Mesenteric fat pad (tissue), 1 donor: ENCODE measurements at places on chromosomes 2 and 18. TPM values are rescaled to one million over a fixed set of nuclear protein-coding genes. Genes with fewer than 3 reads are reported as not detected.

- DNase-seq: no peak
Measured at GRCh38 chr2:143290221-143290620, 161.0 kb downstream of the ARHGAP15 start.

DNA sequence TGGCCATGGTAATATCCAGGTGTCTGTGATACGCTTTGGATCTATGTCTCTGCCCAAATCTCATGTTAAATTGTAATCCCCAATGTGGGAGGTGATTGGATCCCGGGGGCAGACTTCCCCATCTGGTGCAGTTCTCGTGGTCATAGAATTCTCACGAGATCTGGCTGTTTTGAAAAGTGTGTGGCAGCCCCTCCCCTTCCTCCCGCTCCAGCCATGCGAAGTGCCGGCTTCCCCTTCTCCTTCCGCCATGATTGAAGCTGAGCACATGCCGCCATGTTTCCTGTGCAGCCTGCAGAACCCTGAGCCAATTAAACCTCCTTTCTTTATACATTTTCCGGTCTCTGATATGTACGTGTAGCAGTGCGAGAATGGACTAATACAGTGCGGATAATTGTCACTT is 42.5 kb downstream of the GPC1 start:
- no peak for DNase-seq

DNA sequence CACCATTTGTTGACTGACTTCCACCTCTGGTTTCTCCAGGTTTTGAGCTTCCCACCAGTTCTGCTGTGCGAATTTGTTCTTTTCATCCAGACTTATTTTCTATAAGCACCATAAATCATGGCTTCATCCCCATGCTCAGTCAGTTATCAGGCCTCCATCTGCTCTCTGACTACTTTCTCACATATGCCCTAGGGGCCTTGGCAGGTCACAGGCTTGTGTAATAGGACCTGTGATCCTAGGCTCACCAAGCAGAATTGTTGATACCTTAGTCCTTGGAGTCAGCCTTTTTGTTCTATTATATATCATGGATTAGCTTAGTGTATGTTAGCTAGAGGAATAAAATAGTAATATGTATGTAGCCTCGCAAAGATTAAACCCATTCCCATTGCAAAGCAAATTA is 284.2 kb upstream of the TANK start:
- no peak for DNase-seq

DNA sequence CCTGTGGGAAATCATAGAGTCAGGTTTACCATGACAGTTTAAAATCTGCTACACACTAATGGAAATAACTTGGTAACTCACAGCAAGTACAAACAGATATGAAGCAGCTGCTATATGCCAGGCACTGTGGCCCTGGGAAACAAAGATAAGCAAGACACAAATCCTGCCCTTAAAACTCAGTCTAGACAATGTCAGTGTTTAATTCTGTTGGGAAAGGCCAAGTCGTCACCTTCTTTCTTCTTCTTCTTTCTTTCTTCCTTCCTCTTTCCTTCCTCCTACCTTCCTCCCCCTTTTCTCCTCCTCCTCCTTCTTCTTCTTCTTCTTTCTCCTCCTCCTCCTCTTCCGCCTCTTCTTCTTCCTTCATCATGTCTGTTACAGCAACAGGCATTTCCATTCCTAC is 26.8 kb downstream of the PLEK start:
- no peak for DNase-seq

RGPD4 gene
- not detected for total RNA-seq

ONECUT2 gene
- total RNA-seq: 0.32 TPM

UPP2 gene
- not detected for total RNA-seq

BMPR2 gene
- total RNA-seq: 74.9 TPM
